ENCODE measurements at places on chromosomes 13 and 19.

DNA sequence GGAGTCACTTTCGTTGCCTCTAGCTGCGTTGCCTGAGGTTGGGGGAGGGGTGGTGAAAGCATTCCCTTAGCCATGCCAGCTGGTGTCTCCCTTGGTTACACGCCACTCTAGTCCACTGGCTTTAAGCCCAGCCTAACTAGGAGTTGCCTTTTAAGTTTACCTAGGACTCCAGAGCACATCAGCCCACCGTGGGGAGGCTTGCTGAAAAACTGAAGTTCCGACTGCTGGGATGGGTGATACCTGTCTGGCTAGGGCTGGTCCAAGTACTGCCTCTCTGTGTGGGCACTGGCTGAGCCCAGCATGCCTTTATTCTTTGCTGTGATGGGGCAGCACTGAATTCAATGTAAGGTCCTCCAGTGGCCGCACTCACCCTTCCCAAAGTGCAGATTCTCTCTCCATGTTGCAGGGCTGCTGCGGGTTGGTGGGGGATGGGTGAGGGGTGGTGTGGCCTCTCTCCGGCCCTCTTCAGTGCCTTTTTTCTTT lies 11.8 kb upstream of the CEACAM1 start:
- DNase-seq, result no peak

DNA sequence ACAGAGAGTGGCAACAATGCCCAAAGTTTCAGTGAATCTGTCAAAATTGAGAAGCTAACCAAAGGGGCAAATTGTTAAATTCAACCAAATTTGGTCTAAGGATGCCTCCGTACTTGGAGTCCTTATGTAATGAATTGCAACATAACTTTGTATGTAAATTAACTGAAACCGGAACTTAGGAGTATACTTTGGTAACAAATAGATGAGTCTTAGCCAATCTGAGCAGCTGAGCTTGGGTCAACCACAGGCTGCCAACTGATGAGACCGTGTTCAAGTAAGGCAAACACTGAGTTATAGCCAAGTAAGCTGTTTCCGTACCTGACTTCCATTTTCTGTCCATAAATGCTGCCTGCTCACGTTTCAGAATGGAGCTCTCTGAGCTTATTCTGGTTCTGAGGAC lies 5.3 kb downstream of the VWA8 start:
- no peak for DNase-seq

DNA sequence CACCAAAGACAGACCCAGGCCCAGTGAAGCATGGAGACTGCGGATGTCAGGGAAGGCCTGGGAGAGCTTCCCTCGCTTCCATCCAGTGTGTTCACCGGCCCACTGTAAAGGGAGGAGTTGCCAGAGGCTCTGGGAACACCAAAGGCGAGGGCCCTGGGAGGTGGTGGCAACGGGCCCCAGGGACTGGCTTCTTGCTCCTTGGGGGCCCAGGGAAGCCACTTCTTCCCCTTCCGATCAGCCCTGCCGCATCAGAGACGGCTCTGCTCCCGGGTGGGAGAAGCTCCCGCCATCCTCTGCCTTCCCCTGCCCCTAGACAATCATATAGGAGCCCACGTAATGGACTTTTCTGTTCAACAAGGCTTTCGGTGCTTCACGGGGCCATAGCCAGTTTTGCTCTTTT lies 83.4 kb upstream of the GPR183 start:
- no peak for DNase-seq

DNA sequence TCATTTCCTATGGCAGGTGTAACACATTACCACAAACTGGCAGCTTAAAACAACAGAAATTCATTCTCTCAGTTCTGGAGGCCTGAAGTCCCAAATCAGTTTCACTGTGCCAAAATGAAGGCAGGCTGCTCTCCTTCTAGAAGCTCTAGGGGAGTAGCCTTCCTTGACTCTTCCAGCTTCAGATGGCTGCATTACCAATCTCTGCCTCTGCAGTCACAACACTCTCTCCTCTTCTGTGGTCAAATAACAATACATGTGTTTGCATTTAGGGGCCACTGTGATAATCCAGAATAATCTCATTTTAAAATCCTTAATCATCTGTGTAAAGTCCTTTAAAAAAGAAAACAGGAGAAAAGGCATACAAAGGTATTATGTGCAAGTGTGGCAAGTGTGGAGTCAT lies 7.8 kb downstream of the DIAPH3 start:
- DNase-seq, result no peak

DNA sequence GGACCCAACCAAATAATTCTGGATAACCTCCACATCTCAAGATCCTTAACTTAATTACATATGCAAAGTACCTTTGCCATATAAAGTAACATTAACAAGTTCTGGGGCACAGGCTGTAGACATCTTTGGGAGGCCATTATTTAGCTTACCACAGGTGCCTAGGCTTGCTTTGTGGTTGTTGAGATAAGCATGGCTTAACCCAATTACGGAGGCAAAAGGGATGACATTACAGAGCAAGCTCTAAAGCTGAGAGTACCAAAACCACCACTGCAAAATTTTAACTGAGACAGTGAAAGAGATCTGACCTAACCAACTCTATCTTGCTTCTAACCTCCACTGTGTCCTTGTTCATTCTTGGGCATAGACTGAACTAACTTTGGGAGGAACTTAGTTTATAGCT lies 502.9 kb upstream of the ATXN8OS start:
- no peak for DNase-seq

- no peak for DNase-seq
These were observed at the start of gene KHSRP for GRCh38 chr19:6424195-6424938. TSS of gene KHSRP (minus strand) at chr19:6424811. CDS start at chr19:6424701, 110 bp downstream.

DNA sequence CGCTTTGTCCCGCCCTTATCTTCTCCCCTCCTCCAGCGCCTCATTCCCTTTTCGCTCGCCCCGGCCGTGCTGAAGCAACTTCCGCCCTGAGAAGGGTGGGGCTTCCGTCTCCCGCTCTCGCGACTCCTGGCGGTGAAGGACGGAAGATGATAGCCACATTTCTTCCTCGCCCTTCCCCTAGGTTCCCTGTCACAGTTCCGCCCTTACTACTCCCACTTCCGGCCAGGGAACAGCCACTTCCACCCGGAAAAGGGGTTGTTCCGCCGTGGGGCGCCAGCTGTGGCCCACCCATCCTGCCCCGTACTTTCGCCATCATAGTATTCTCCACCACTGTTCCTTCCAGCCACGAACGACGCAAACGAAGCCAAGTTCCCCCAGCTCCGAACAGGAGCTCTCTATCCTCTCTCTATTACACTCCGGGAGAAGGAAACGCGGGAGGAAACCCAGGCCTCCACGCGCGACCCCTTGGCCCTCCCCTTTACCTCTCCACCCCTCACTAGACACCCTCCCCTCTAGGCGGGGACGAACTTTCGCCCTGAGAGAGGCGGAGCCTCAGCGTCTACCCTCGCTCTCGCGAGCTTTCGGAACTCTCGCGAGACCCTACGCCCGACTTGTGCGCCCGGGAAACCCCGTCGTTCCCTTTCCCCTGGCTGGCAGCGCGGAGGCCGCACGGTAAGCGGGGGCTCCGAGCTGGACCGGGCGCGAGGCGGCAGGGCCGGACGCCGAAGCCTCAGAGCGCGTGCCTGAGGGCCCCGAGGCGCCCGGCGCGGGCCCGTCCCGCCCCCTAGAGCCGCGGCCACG lies at the start of gene RPS19:
TSS of gene RPS19 (plus strand) at position 638 of the 801 bp plus-strand sequence. CDS start 520 bp downstream, outside the sequence.
- peak; percentile 65 for DNase-seq

GRCh38 chr13:44726214-44726613 lies 150.1 kb upstream of the TSC22D1 start:
- DNase-seq, result no peak

- no peak for DNase-seq
These were observed 14.2 kb downstream of the ZAR1L start for GRCh38 chr13:32300920-32301319.

DNA sequence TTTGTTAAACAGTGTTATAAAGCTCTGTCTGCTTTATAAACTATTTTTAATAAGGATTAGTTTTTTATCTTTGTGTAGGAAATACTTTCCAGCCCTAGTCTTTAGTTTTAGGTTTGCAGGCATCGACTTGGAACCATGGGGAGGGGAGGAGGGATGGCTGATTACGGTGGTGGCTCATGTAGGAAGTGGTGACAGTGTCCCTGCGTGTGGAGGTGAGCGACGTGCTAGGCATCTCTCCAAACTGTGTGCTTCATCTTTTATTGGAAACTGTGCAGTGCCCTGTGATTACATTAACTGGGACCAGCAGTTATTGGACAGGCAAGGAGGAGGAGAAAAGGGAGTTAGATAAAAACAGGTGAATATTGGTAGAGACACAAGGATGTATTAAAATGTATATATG lies 203.8 kb downstream of the ATP8A2 start:
- DNase-seq, result no peak

- DNase-seq, result no peak
These were observed 715.9 kb upstream of the ATXN8OS start for GRCh38 chr13:69391756-69392155.

- no peak for DNase-seq
These were observed 16.5 kb upstream of the B3GNT3 start for GRCh38 chr19:17778251-17778967.

DNA sequence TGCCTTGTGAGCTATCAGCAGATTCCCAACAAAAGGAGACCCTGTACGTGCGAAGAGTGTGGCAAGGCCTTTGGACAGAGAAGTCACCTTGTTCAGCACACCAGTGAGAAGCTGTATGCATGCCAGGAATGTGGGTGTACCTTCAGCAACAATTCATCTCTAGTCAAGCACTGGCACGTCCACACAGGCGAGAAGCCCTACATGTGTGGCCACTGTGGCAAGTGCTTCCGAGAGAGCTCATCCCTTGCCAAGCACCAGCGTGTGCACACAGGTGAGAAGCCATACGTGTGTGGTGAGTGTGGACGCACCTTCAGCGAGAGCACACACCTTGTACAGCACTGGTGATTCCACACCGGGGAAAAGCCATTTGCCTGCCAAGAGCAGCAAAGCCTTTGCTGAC lies 7.6 kb upstream of the ZSCAN22 start:
- no peak for DNase-seq

GRCh38 chr13:76993021-76993420 lies 1.1 kb downstream of the CLN5 start:
- DNase-seq, result no peak

DNA sequence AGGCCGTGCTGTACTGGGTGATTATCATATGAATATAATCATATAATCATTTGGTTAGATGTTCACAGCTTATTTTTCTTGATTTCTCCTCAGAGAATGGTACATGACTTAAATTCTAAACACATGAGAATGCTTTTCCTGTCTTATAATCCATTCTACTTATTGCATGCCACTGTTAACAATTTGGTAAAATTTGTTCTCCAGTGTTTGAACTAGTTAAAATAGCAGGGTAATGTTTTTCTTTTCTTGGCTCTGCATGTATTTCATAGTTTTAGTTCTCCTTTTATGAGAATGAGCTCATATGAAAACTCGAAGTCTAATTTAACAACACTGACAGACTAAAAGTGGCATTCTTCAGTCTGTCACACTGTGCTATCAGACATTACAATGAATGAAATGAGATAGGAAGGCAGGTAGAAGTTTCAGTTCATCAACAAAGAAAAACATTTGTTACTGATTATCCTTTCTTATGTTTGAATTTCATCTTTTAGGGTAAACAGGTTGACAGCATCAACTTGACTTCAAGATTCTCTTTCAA lies 10.2 kb downstream of the SPRYD7 start:
- DNase-seq, result no peak

GRCh38 chr13:48662226-48662625 lies 8.5 kb downstream of the CYSLTR2 start:
- DNase-seq, result no peak

GRCh38 chr19:56270676-56271075 lies 1.9 kb upstream of the EDDM13 start:
- no peak for DNase-seq

GRCh38 chr13:59607780-59608233 lies 555.9 kb downstream of the DIAPH3 start:
- no peak for DNase-seq

GRCh38 chr13:37492741-37493514 lies 105.6 kb downstream of the POSTN start:
- DNase-seq, result no peak

- no peak for DNase-seq
These were observed 14.6 kb downstream of the CCDC122 start for GRCh38 chr13:43864921-43865320.

- DNase-seq, result no peak
These were observed 36.4 kb downstream of the RXFP2 start for GRCh38 chr13:31775686-31776085.

- DNase-seq, result no peak
These were observed 913.5 kb upstream of the ATXN8OS start for GRCh38 chr13:69194130-69194529.

- no peak for DNase-seq
These were observed 7.3 kb downstream of the EPSTI1 start for GRCh38 chr13:42984691-42985090.

DNA sequence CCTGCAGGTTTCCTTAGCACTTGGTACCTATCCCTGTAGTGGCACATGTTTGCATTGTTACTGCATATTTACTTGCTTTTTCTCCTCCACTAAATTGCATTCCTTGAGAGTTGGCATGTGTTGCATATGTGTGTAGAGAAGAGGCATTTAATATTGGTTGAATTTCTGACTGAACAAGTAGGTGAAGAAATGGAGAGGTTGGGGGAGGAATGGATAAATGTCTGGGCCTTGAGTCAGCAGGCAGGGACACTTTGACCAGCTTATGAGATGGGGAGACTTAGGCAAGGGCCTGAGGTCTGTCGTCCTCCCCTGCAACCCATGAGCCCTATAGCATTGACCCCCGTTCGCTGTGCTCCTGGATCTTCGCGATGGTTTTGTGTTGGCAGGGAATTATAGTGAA lies 2.0 kb upstream of the GPR18 start:
- no peak for DNase-seq

- peak; percentile 64 for DNase-seq
These were observed at the start of gene YIF1B for GRCh38 chr19:38315657-38316476. TSS of gene YIF1B (minus strand) at chr19:38315947. CDS start at chr19:38315917, 30 bp downstream.

DNA sequence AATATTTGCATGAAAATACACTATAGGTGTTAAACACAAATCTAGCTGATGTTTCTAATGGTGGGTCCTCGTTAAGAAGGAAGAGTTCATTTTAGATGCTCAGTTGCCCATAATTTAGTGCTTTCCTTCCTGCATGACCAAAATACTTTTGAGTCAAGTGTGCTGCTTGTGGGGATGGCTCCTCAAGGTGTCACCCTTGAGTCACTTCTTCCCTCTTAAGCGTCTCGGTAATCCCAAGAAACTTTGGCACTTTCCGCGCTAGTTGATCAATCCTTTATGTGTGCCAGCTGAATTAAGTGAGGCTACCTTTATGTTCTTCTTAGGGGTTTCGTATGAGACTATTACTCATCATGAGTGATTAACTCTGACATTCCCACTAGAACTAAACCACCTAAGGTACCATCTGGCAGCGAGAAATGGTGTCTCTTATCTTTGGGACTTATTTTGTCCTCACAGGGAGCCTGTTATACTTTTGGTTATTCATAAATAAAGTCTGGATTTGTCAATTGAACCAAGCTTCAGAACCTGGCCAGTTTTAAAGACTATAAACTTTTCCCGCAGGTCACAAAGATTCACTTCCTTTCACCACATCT lies 106.8 kb downstream of the NHLRC3 start:
- DNase-seq, result no peak

GRCh38 chr19:947707-948539 lies 22.1 kb downstream of the ARID3A start:
- DNase-seq, result no peak

DNA sequence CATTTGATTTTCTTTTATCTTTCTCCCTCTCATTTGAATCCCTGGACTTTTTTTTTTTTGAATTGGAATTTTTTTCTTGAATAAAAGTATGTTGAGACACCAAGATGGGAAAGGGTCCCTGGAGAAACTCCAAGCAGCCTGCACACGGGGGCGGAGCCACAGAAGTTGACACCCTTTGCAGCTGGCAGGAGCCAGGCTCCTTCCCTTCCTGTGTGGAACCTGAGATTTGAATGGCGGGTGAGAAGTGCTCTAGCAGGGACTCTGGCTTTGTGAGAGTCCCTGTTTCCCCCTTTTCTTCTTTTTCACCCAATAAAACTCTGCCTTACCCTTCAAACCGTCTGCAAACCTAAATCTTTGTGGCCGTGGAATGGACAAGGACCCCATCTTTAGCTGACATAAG lies 1381.0 kb upstream of the MIR17HG start:
- no peak for DNase-seq

All from cortex of kidney (tissue), 1 donor.